ENCODE measurements at places on chromosomes 7 and 10.

GRCh38 chr7:27802999-27803398 is 63.0 kb downstream of the TAX1BP1 start:
- DNase-seq, result no peak

- DNase-seq, result no peak
Measured at GRCh38 chr10:117271427-117271826, 30.5 kb downstream of the SLC18A2 start.

DNA sequence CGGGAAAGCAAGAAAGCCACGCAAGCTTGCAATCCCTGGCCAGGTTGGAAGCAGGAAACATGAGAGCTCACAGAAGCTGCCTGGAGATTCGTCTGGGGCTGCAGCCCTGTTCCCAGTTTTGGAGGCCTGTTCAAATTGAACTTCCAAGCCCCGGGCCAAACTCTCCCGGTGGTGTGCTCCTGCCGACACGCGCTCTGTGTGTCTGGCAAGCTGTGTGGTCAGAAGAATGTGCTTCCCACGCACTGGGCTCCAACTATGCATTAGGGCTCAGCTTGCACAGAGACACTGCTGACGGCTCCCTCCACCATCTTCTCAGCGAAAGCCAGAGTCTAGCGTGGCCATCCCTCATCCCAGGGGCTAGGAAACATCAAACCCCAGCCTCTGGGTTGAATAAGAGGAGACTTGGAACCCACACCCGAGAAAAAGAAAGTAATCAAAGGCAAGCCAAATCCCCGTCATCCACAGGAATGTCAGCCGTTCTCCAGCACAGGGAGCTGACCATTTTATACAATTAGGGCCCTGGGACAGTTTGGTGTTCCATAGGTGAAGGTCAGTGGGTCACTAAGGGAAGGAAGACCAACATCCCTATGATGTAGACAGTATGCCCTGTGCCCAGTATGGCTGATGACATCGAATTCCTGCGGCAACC is 107.2 kb downstream of the FGFR2 start:
- DNase-seq, result no peak

DNA sequence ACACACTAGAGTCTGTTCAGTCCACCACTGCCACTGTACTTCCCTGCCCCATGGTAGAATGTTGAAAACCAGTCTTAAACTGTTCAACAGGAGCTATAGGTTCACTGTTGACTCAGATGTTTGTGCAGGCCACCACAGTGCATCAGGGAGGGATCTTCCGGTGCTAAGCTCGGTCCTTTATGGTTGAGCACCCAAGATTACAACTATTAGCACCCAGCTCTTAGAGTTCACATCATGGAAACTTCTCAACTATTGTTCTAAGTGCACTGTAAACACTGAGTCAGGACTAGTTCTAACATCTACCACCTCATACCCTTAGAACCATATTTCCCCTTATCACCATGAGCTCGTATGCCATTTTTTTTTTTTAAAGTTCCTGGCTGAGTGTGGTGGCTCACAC is 97.1 kb upstream of the MXI1 start:
- no peak for DNase-seq

GRCh38 chr7:106625678-106626301 is 35.2 kb downstream of the CCDC71L start:
- DNase-seq, result no peak

DNA sequence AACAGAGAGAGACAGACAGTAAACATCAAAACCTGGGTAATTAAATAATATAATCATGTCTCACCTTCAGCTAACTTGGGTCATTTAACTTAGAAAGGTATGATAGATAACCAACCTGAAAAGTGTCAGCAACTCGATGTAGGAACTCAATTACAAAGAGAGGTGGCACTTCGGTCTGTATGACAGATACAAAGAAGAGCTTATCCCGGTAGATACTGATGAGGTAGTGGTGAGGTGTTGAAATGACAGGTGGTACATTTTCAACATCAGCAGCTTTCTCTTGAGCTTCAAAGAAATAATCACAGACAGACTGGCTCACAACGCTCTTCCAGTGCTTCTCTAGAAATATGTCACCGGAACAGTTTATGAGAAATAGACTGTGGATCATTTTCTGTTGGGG is 12.6 kb downstream of the AP3M1 start:
- DNase-seq, result no peak

All from CD4-positive, alpha-beta T cell (primary cell).